Hepatic stellate cell (primary cell): ENCODE measurements at places on chromosomes 7 and 10.

DNA sequence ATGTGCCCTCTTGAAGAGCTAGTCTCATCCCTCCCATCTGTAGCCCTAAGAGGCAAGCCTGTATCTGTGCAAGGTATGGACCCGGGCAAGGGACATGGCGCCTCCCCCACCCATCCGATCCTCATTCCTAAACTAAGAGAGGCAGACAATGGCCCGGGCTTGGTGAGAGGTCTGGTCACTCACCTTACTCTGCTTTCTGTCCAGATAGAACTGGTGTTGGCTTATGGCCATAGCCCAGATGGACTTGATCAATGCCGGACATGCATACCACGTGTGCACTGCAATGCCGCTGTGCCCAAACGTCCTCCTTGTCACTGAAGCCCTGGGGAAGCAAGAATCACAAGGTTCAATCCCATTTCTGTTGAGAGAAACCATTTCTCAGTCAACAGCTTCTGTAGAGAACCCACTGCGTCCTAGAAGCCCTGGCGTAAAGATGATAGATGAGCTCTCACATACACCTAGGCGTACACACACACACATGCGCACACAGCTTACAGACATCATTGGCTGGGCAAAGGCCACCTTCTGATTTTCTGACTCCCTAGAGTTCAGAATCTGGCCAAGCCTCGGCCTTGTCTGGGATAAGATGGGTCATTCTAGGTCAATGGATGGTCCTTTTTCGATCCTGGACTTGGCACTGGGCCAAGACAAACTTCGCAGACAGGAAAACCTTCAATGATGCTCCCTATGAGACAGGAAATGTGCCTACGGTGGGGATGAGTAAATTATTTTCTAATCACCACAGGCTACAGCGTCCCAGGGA, 114.6 kb downstream of the PRPF18 start:
- DNase-seq = no peak

- DNase-seq = no peak
These were observed 36.6 kb downstream of the CNNM1 start for GRCh38 chr10:99365736-99366135.

- DNase-seq = no peak
These were observed 16.2 kb downstream of the INTS1 start for GRCh38 chr7:1488016-1488415.

DNA sequence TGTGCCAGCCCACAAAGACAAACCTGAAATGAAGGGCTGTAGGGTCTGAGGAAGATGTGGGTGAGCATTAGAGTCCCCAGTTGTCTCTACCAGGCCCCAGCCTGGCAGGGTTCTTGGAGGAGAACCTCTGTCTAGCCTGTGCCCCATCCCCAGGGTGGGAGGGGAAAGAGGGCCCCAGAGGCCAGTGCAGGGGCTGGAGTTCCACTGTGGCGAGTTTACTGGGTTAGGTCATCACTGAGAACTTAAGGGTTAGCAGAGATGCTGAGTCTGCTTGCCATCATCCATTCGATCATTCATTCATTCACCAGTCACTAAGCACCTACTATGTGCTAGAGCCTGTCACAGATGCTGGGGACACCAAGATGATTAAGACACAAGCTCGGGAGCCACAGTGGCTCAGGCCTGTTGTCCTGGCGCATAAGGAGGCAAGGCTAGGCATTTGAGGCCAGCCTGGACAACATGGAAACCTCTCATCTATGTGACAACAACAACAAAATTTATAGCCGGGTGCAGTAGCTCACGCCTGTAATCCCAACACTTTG, 2.6 kb downstream of the ANKRD2 start:
- DNase-seq = no peak

- DNase-seq = no peak
These were observed 184.9 kb upstream of the ADCY1 start for GRCh38 chr7:45389073-45389872.

- DNase-seq = no peak
These were observed 61.4 kb downstream of the GBF1 start for GRCh38 chr10:102306710-102307109.

DNA sequence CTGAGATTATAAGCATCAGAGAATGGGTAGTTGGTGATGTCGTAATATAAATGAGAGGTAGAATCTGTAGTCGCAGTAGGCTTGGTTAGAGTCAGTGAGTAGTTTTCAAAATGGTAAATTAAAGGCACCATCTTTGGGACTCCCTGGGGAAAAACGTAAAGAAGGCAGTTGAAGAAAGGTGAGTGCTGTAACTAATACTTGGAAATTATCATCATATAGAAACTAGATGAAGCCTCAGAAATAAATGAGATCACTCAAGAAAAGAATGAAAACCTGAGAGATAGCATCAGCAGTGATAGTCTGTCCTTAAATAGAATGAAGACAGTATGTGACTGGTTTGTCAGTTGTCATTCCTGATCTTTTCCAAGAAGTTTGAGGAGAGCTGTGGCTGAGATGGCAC, 23.8 kb downstream of the PALS2 start:
- no peak for DNase-seq

DNA sequence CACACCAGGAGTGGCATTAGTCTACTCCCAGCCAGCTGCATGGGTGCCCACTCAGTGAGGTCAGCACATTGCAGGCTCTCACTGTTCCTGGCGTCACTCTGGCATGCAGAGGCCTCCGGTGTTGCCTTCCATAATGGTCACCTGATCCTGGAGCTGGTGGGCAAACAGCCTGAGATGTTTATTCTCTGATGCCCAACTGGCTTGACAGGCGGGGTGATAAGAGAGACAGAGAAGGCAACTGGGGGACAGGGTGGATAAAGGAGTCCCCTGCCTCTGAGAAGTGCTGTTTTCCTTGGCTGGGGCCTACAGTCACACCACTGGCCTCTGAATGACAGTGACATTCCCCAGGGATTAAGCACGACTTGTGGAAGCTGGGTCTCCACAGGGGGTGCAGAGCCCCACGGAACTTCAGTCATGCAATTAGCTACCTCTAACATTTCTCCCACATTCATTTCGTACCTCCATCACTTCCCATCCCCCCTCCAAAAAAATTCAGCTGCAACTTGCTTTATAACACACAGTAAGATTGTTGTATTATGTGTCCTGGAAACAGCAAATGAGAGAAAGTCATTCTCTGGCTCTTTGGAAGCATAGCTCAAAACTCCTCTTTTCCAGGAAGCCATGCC, 7.1 kb upstream of the RBM20 start:
- no peak for DNase-seq
